ENCODE measurements at places on chromosomes 5 and 9.

GRCh38 chr5:147073098-147073497 lies 161.7 kb upstream of the STK32A start:
- no peak for DNase-seq

- DNase-seq, result no peak
Observed at GRCh38 chr5:18043344-18043743, 409.1 kb downstream of the TAF11L14 start.

DNA sequence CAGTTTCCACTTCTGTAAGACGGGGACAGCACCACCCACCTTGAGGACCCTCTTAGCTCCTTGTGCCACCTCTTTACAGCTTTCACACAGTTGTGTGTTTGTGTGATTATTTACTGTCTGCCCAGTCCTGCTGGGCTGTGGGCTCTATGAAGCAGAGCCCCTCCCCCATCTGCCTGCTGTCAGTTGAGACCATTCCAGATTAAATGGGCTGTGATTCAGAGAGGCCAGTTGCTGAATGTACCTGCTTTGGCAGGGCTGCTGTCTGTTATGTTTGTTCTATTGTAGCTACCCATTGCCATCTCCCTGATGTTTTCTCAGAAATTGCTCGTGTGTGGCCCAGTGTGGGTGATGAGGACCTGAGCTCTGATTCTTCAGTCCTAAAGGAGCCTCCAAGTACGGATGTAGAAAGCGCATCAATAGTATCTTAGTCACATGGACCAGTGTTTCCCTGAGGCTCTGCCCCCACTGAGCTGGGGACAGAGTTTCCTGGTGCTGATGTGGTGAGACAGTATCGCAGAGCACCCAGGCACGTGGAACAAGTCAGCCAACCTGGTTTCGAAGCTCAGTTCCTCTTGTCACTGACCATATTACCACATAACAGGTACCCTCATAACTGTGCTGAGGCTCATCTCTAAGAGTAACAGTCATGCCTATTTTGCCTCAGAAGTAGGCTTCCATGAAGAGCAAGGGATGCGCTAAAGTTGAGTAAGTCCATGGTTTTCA lies 3.7 kb downstream of the ANGPTL2 start:
- no peak for DNase-seq

- no peak for DNase-seq
Observed at GRCh38 chr5:74056107-74056788, 430.3 kb downstream of the ARHGEF28 start.

GRCh38 chr5:54713923-54714581 lies 196.5 kb downstream of the SNX18 start:
- DNase-seq, result no peak

- no peak for DNase-seq
Observed at GRCh38 chr5:76956033-76956432, 3.2 kb downstream of the CRHBP start.

- DNase-seq, result no peak
Observed at GRCh38 chr5:9661316-9662015, 31.3 kb upstream of the TAS2R1 start.

- DNase-seq, result no peak
Observed at GRCh38 chr9:7676609-7677156, 122.9 kb downstream of the DMAC1 start.

DNA sequence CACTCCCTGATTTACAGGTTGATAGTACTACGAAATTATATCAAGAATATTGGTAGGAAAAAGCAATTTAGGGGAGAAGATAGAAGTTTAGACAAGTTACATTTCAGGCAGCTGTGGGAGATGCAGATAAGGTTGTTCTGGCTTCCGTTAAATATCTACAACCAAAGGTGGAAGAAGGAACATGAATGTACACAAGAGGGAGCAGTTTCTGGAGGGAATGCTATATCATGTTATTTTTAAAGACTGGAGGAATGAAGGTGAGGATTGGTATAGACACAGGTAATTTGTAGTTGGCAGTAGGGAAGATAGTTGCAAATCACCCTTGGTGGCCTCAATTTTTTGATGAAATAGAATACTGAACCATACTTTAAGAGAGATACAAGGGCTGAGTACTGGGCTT lies 187.3 kb upstream of the NMUR2 start:
- DNase-seq, result no peak

DNA sequence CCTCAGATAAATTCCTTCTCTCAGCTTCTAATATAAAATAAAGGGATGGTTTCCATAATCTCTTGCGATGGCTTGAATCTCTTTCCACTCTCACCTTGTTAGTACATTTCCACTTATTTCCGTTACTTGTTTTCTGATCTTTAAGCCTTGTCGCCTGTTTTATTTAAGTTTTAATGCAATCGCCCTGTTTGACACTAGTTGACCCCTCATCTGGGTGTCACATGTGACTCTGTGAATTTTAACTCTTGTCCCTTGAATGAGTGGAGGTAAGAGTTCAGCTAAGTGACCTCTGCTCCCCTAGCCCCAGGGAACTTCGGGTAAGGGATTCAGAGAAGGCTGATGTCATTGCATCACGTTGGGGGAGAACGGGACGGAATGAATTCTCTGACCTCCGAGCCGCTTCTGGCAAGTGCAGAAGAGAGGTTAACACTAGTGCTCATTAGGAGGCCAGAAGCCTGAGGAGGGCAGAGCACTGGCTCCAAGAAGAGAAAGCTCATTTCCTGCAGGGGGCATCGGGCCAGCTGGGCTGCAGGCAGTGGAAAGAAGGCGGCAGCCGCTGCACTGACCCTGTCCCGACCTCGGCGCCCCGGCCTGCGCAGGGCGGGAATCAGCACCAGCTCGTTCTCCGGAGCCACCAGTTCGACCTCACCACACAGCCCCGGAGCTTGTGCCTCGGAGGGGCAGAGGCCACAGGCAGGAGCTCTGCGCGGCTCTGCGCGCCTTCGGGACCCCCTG lies 569 bp downstream of the HINT2 start:
- peak; percentile 60 for DNase-seq

GRCh38 chr9:92424340-92424739 lies at the start of gene OMD:
Gene OMD (minus strand): TSS chr9:92424471. CDS start chr9:92417558, 6,913 bp downstream.
- no peak for DNase-seq

GRCh38 chr5:35337340-35338156 lies 107.3 kb upstream of the PRLR start:
- no peak for DNase-seq

GRCh38 chr9:20486552-20486951 lies 135.7 kb downstream of the MLLT3 start:
- no peak for DNase-seq

- no peak for DNase-seq
Observed at GRCh38 chr9:85040821-85041465, 371.4 kb downstream of the NTRK2 start.

DNA sequence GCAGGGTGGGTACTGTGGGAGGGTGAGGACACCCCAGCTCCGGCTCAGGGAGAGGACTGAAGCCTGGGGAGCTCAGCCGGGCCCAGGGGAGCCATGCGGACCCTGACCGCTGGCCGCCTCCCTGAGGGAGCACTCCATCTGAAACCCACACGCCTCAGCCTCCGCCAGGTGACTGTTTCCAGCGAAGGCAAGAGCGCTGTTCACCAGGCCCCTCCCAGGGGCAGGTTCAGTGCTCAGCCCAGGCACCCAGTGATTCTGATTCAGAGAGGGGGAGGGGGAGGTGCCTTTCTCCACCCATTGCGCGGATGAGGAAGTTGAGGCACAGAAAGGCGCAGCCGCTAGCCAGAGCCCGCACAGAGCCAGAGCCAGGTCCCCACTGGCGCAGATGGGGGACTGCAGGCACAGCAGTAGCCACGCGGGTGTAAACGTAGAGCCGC lies 27.0 kb downstream of the ADGRD2 start:
- DNase-seq, result no peak

DNA sequence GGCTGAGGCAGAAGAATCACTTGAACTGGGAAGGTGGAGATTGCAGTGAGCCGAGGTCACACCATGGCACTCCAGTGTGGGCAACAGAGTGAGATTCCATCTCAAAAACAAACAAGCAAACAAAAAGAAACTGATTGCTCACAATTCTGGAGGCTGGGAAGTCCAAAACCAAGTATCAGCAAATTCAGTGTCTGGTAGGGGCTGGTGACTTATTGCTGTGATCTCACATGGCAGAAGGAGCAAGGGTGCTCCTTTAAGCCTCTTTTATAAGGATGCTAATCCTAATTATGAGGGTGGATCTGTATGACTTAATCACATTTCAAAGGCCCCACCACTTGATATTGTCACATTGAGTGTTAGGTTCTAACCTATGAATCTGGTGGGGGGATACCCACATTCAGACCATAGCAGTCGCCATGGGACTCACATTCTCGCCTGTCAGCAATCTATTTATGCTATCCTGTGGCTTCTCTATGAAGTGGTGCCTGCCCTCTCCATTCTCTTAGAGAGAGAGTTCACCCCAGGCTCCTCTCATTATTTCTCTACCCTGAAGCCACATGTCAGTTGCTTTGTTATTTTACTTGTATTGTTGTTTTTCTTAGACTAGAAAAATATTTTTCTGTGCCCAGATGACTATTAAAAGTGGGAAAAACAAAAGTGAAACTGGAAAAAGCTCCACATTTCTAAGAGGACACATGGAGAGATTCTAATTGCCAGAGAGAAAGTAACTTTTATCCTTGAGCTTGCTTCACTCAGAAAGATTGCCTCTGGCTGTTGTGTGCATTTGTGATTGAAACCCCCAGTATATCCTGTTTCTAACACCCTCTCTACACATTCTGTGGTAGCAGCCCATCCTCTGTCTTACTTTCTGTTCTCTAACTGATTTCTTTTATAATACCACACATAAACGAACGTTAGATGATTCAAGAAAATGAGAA lies 18.8 kb upstream of the PRLR start:
- no peak for DNase-seq

- no peak for DNase-seq
Observed at GRCh38 chr9:17799369-17799768, 220.5 kb downstream of the SH3GL2 start.

DNA sequence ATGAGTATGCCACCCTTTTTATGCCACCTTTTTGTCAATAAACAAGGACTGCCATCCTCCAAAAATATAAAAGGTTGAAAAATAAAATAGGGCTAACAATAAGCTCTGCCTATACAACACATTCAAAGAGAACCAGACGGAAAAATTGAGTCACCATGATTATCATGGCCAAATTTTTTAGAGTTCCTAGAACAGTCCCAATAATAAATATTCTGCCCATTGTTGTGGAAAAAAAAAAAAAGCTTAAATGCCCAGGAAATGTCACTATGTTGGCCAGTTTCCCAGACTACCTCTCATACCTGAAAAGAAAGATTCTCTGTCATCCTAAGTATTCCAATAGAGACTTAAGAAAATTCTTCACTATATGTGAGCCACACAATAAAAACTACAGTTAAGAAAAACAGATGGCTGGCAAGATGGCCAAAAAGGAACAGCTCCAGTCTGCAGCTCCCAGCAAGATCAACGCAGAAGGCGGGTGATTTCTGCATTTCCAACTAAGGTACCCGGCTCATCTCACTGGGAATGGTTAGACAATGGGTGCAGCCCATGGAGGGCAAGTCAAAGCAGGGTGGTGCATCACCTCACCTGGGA lies 149.0 kb downstream of the TMEM161B start:
- DNase-seq, result no peak

DNA sequence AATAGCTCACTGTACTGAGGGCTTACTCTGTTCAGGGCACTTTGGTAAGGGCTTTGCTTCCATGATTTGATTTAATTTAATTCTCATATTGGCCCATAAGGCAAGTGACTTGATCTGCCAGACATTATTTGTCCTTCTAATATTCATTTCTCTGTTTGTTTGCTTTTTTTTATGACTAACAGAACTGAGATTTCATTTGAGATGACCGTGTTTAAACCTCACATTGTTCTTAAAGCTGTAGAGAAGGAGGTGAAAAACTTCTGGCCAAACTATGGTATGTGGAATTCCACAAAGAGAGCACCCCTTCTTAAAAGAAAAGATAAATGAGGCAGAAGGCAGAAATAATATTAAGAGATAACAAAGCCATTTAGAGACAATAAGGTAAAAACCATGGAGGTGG lies 775.6 kb upstream of the ACO1 start:
- no peak for DNase-seq

- no peak for DNase-seq
Observed at GRCh38 chr9:3957306-3957705, 342.6 kb downstream of the GLIS3 start.

GRCh38 chr5:40736103-40736875 lies 19.5 kb downstream of the TTC33 start:
- no peak for DNase-seq

DNA sequence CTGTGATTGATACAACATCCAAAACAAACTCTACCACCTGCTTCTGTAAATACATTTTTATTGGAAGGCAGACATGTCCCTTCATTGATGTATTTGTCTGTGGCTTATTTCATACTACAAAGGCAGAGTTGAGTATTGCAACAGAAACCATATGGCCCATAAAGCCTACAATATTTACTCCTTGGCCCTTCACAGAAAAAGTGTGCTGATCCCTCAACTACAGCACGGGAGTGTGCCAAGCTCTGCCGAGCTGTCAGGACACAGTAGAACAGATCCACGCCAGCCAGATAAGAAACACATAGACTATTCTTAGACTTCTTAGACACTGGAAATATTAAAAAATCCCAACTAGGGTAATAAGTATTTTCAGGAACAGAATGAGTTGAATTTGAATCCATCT lies 13.2 kb downstream of the TICAM2 start:
- DNase-seq, result no peak

DNA sequence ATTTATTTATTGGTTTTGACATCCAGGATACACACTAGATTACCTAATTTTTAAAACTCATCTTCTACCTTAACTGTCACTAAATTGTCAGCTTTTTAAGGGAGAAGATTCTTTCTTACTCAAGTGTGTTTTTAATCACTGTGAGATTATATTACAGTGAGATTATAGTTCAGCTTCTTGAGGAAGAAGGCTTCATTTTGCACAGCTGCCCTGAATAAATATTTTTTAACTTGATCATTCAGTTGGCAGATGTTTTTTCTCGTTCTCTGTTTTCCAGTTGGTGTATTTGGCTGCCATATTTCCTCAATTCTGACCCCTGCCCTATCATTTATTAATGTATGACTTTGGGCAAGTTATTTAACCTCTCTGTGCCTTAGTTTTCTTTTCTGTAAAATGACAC lies 15.0 kb upstream of the ELL2 start:
- DNase-seq, result no peak

DNA sequence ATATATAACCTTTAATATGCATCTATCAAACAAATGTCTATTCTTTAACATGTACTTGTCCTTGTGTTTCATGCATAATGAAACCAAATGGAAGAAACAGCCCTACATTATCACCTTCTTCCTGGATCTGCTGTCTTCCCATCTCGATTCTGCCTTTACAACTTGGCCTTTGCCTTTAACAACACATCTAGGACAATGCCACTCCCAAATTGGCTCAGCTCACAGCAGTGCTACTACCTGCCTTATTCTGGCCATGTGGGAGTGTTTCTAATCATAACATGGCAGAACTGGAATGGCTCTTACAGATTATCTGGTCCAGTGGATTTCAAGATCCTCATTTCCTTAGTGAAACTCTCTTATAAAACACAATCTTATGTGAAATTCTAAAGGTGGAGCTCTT lies 176.5 kb downstream of the CARTPT start:
- no peak for DNase-seq

GRCh38 chr9:137126786-137127185 lies 12.2 kb upstream of the GRIN1 start:
- no peak for DNase-seq

DNA sequence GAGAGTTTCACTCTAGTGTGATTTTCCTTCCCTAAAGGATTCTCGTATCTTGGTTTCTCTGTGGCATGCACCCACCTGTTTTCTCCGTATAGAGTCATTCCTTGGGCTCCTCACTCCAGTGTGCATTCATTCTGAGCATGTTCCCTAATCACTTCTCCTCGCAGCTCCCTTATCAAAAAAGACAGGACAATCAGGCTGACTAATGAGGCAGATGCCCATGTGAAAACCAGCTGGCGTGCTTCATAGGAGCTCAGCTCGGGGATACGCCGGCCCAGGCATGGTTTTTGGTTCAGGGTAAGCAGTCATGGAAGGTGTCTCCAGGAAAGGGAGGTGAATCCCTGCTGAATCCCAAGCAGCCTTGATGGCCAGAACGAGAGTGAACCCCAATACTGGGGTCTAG lies 41.2 kb upstream of the INSYN2B start:
- no peak for DNase-seq
